ENCODE measurements at places on chromosomes 6 and 20. TPM values are rescaled to one million over a fixed set of nuclear protein-coding genes. Genes with fewer than 3 reads are reported as not detected.
A peak's percentile ranks its signal among the peaks of the same experiment; 100 is the strongest.

GRCh38 chr20:21516180-21516567 lies 2.3 kb upstream of the NKX2-2 start:
- DNase-seq, result no peak

GRCh38 chr6:104940893-104941728 lies 15.8 kb upstream of the LIN28B start:
- DNase-seq, result peak; percentile 59

DNA sequence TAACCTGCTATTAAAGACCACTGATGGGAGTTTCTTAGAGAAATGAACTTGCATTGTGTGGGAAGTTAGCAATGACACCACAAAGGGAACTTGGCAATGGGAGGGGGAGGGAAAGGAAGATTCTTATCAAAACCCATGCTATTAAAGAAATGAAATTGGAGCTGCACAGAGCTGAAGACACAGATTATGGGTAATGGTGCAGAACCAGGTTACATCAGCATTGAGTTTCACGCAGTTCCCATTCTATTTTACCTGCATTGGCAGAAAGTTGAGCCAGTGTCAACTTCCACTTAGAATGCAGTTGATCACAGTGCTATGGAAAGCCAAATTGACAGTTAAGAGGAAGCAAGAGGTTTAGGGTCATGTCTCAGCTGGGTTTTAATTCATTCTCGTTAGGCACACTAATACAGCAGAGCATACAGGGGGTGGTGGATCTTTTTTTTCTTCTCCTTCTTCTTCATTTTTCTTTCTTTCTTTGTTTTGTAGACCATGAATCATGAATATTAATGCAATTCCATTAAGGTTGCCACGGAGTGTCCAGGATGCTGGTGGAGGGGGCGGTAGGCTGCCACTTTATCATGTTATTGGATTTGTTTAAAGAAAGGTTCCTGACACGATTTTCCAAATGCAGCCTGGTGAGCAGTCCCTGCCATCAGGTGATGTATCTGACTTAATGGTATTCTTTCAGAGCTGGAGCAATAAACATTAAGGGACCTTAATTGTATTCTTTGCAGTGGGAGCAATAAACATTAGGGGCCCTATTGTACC lies 1092.0 kb upstream of the MAP3K7 start:
- no peak for DNase-seq

DNA sequence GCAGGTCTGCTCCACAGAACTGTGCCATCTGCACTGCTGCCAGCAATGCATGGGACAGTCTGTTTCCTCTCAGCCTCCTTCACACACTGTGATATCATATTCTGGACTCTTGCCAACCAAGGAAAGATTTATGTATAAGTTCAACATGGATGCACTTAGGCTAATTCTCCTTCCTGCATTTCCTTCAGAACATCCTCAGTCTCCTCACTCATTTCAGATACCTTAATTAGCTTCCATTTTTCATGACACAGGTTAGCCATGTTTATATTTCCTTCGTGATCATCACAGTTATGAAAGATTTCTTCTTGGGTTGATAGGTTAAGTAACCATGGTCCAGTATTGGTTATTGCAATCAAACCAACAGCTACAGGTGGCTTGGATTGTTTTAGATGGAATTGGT lies 46.4 kb upstream of the DDR1 start:
- DNase-seq, result no peak

TBP gene
- 12.2 TPM for total RNA-seq

HSPA1L gene
- total RNA-seq, result 0.97 TPM

DNA sequence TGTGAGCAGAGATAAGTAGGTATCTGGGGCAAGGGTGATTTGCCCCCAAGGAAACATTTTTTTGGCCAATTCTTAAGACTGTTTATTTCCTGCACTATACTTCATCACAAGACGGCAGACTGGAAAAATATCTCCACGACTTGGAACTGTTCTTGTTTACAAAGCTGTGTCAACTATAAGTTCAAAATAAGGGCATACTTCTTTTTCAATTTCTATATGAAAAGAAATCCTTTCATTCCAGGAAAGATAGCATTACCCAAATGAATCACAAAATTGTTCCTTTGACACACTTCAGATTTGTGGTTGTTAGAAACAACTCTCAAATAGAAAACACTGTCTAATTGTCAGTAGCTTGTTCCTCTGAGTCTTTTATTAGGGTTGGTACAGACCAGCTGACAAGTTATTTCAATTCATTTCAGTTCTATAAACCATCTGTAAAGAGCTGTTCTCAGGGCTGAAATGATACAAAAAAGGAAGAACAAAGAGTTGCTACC lies 212.9 kb upstream of the PRDM1 start:
- DNase-seq, result peak; percentile 29

PNLDC1 gene
- total RNA-seq, result 0.32 TPM

Data from fibroblast of villous mesenchyme (primary cell).